Left cardiac atrium (tissue), 4 donors: ENCODE measurements at places on chromosomes 3 and 15. TPM values are rescaled to one million over a fixed set of nuclear protein-coding genes. Genes with fewer than 3 reads are reported as not detected.

The SV2B gene
- total RNA-seq: 1.8 TPM

The TRIM42 gene
- not detected for total RNA-seq

The IMPG2 gene
- 0.18 TPM for total RNA-seq

DNA sequence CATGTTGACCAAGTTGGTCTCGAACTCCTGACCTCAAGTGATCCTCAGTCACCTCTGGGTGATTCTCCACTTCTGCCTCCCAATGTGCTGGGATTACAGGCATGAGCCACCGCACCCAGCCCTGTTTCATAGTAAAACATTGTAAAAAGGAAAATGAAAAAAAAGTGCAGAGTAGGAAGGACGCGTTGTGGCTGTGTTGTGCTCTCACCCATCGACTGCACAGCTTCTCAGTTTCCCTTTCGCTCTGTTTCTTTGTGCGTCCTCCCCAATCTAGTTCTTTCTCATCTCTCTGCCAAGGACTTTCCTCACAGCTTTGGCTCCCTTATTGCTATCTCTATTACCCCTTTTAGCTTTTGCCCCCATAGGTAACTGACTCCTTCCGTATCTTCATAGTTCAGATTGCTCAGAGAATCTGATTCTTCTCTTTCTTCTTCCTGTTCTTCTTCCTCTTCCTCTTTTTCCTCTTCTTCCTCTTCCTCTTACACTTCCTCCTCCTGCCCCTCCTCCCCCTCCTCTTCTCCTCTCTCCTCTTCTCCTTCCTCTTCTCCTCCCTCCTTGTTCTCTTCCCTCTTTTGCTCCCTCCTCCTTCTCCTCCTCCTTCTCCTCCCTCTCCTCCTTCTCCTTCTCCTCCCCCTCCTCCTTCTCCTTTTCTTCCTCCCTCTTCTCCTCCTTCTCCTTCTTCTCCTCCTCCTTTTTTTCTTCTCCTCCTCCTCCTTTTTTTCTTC, 81.1 kb upstream of the VGLL4 start:
- no peak for DNase-seq

- DNase-seq: no peak
These were observed 63.3 kb downstream of the ABHD5 start for GRCh38 chr3:43753741-43754715.

DNA sequence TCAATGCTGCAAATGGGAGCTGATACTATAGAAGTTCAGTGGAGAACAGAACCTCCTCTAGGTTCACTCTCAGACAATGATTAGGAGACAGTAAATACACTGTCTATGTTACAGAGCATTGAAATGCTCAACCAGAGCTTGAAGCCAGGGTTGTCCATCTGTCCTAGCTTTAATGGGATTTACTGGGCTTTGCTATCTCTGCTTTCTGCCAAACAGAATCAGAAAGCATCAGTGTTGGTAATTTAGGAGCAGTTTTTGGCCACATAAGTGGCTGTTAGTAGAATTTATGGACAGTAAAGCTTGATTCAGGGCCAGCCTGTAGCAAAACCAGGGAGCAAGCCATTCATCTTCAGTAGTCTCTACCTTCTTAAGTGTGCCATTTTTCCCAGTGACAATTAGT, 396.3 kb downstream of the LSAMP start:
- no peak for DNase-seq

- no peak for DNase-seq
These were observed 310.0 kb downstream of the SHQ1 start for GRCh38 chr3:72538070-72538745.

DNA sequence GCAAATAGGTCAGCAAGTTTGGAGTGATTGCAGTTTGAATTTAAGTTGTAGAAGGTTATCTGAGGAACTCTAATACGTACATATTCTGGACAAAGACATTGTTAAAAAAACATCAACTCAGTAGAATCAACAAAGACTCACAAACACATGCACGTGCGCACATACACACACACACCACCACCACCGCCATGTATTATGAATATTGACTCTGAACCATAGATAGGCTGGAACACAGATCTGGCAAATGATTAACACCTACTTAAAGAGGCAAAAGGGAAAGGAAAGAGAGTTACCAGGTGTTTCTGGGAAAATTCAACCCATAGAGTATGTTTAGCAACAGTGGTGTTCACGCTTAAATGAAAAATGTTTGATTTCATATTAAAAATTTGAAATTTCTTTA, 334.2 kb upstream of the ALCAM start:
- no peak for DNase-seq

DNA sequence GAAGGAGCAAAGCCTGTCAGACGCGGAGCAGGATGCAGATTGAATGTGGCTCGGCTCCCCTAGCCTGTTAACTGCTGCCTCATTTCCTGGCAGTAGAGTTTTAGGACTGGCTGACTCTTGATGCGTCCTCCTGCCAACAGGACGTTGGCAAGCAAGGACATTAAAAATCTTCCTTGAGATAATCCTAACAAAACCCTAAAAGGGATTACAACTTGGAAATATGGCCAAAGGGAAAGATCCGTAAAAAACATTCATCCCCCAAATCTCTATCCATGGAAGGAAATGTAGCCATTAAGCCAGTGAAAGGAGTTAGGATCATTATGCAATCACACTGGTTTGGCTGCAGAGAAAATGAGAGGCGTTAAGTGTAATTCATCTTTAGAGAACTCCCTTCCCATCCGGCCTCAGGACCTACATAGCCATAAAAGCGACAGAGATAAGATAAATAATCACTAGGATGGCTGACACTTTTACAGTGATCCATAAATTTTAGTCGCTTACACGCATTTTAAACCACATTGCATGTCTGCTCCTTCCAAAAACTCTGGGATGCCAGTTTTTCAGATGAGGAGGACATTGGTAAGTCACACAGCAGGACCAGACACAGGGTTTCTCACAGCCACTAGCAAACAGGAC, 44.5 kb upstream of the C3orf80 start:
- DNase-seq: no peak

GRCh38 chr3:45551214-45552010, 43.1 kb upstream of the LIMD1 start:
- DNase-seq: peak; percentile 88
